ENCODE measurements at places on chromosomes 2 and 18. TPM values are rescaled to one million over a fixed set of nuclear protein-coding genes. Genes with fewer than 3 reads are reported as not detected.

The NT5DC4 gene
- 0.11 TPM for total RNA-seq

The TRIM54 gene
- 0.33 TPM for total RNA-seq

The TUBB8B gene
- not detected for total RNA-seq

The CYP26B1 gene
- 0.33 TPM for total RNA-seq

The APOB gene
- total RNA-seq: under 0.01 TPM

The PAIP2B gene
- total RNA-seq: 1.6 TPM

The FIGN gene
- 1.4 TPM for total RNA-seq

The CYRIA gene
- total RNA-seq: 18.1 TPM

The NT5C1B gene
- 0.33 TPM for total RNA-seq

The DSG1 gene
- total RNA-seq: not detected

The ADI1 gene
- total RNA-seq: 34.6 TPM

All from uterine smooth muscle cell (primary cell).